Non-pigmented ciliary epithelial cell (primary cell): ENCODE measurements at places on chromosomes 1 and 21.
A peak's percentile ranks its signal among the peaks of the same experiment; 100 is the strongest.

- DNase-seq = no peak
Measured at GRCh38 chr1:46613661-46614603, 2.7 kb downstream of the MOB3C start.

DNA sequence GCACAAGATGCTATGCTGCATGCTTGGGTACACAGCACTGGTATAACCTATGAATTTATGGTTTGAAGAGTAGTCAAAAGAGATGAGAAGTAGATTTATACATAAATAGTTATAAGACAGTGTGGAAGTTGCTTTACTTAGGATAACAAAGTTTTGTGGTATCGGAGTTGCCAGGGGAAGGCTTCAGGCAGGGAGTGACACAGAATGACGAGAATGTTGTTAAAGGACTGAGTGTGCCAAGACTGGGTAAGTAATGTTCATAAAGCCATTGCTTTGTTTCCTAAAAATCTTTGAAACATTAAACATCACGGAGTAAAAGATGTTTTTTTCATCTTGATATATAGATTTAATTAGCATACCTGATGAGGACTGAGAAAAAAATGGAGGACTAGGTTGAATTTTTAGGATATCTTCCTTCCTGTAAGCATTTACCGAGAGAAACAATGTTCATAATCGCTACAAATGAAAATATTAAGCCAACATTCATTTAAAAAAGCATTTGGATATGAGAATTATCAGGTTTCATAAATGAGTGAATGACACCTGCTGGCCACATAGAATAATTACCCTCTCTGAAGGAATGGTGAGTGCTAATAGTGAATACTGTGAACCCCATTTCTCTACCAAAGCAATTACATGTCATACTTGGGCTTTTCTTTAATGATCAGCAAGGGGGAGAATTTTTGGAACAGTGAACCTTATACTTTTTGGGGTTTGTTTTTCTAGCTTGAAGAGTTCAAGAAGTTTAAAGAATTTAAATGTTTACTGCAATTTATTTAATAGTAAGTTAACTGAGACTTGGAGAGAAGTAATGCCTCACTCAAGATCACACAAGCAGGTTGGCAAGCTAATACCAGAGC, 28.4 kb downstream of the EXTL2 start:
- no peak for DNase-seq

DNA sequence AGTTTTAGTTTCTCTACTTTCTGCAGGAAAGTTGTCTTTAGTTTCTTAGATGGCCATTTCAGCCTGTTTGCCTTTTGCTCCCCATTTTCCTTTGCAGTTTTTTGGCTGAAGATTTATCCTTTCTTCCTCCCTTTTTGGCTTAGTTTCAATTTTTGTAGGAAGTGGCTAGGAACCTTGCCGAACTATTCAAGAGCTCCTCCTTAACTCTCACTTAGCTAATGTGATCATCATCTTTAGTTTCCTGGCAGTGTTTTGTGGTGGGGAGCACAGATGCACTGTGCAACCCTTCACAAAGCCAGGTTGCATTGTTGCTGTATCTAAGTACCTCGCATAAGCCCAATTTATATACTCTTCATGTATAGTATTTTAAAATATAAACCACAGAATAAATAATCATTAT, 28.8 kb upstream of the CCDC181 start:
- DNase-seq = no peak

GRCh38 chr1:38549191-38549590, 310.4 kb downstream of the RRAGC start:
- no peak for DNase-seq

DNA sequence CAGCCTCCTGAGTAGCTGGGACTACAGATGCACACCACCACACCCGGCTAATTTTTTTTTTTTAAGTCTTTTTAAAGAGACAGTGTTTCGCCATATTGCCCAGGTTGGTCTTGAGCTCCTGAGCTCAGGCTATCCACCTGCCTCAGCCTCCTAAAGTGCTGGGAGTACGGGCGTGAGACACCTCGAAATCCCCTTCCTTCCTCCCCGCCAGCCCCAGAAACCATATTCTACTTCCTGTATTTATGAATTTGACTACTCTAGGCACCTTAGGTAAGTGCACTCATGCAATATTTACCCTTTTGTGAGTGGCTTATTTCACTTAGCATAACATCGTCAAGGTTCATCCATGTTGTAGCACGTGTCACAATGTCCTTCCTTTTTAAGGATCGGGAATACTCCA, 6.9 kb upstream of the LRP8 start:
- DNase-seq = no peak

DNA sequence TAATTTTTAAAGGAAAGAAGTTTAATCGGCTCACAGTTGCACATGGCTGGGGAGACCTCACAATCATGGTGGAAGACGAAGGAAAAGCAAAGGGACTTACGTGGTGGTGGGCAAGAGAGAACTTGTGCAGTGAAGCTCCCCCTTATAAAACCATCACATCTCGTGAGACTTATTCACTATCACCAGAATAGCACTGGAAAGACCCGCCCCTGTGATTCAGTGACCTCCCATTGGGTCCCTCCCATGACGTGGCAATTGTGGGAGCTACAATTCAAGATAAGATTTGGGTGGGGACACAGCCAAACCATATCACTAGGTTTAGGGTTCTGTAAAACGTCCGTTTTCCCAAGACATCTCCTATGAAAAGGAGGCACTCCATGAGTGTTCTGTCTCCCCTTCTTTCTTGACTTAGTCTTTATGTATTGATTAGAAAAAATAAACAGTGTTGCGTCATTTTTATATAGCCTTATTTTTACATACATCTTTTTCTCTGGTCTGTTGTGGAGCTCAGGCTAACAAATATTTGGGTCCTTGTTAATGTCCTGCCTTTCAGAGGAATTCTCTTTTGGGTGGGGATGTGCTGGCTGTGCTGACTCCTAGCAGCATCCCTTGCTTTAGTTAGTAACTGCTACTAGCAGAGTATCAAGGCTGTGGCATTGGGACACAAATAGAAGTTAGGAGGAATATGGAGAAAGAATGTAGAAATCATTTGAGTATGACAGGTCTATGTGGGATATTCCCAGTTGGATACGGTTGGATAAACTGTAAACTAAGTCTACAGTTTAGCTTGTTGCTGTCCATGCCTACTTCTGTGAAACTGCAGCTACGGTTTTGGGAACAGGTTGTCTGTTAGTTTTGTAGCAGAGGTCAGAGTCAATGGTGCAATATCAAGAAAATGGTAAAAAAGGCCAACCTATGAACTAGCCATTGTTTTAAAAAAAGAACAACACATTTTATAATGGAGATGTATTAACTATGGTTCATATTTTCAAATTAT, 23.5 kb downstream of the BACH1 start:
- DNase-seq = no peak

- no peak for DNase-seq
Measured at GRCh38 chr1:230352537-230352936, 73.6 kb downstream of the PGBD5 start.

- no peak for DNase-seq
Measured at GRCh38 chr1:206442101-206442500, 28.2 kb upstream of the IKBKE start.

DNA sequence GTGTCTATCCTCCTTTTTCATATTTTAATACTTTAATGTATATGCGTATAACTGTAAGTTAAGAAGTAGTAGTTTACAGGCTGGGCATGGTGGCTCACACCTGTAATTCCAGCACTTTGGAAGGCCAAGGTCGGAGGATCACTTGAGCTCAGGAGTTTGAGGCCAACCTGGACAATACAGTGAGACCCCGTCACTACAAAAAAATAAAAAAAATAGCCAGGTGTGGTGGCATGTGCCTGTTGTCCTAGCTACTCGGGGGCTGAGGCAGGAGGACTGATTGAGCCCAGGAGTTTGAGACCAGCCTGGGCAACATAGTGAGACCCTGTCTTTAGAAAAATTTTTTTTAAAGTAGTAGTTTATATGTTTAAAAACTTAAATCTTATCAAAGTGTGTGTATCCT, 22.3 kb downstream of the ATPAF1 start:
- no peak for DNase-seq

DNA sequence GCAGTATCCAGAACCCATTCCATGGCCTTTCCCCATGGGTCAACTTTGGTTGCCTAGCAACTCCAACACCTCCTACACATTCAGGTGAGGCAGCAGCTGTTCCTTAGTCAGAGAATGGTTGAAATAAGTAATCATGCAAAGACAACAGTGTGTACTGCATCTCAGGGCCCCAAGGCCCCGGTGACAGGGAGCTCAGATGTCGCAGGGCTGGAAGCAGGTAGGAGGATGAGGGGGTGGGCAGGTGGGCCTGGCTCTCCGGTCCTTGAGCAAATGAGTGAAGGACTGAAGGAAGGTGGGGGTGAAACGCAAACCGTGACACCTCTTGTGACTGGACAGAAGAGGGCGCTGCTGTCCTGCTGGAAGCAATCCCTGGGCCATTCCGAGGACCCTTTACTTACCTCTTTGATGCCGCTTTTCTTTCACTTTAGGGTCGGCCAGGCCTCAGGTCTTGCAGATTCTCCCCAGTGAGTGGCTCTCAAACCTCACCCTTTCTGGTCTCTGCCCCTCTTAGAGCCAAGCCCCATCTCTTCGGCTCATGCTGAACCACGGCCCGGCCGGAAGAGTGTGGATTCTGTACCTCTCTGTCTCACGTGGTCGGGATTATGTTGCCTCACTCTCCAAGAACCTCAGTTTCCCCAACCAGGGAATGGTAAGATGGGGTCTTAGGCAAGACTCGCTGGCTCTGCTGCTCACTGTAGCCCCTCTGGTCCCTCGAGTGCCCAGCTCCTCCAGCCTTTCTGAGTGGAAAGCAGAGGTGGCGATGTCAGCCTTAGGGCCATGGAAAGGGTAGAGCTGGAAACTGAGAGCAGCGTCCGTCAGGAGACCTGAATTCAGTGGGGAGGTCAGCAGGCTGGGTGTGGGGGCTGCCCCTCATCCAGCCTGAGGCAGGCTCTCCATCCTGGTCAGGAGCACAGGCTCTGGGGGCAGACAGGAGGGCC, 5.6 kb upstream of the KCNA10 start:
- peak; percentile 5 for DNase-seq
